ENCODE measurements at places on chromosomes 6 and 20.

GRCh38 chr6:130018744-130019325 is 454 bp downstream of the L3MBTL3 start:
- DNase-seq, result peak; percentile 51

- no peak for DNase-seq
Observed at GRCh38 chr6:161076181-161076677, 84.7 kb downstream of the MAP3K4 start.

- no peak for DNase-seq
Observed at GRCh38 chr6:6595025-6595424, 6.5 kb downstream of the LY86 start.

DNA sequence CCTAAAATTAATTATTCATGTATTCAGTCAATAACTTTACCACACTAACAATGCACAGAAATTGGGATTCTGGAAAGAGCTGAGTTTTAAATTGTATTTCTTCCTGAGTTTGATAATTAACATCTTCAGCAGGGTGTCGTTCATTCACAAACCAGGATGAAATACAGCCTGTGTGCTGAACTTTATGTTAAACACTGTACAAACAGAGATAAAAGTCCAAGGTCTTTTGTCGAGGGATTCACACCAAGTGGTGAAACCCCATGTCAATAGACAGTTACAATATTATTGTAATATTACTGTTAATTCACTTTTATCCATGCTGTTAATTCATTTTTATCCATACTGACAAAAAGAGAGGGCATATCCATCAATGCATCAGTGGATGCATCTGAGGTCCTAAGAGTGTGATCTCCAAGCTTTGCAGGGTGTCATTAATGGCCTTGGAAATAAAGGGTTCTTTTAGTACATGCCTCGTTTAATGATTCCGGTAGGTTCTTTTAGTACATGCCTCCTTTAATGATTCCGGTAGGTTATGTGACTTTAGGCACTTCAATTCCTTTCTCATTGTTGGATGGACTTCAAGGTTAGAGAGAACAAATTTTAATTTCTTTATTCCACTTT is 234.3 kb downstream of the PLCB1 start:
- DNase-seq, result no peak

DNA sequence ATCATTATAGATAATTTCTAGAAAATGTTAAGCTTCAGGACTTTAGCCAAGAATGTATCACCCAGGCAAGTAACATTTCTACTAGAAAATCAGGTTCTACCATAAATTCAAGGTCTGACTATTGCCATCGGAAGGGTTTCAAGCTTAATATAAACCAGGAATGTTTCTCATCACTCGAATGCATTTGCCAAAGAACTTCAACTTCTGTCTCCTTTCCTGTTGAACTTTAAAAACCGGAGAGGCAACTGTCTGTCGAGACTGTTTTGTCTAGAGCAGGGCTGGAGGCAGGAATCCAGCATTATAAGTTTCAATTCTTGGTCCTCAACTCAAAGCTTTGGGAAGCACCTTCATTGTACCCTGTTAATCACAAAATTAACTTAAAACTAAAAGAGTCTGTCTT is 264.7 kb downstream of the ZNF217 start:
- no peak for DNase-seq

- DNase-seq, result no peak
Observed at GRCh38 chr6:142860498-142860897, 84.5 kb downstream of the HIVEP2 start.

DNA sequence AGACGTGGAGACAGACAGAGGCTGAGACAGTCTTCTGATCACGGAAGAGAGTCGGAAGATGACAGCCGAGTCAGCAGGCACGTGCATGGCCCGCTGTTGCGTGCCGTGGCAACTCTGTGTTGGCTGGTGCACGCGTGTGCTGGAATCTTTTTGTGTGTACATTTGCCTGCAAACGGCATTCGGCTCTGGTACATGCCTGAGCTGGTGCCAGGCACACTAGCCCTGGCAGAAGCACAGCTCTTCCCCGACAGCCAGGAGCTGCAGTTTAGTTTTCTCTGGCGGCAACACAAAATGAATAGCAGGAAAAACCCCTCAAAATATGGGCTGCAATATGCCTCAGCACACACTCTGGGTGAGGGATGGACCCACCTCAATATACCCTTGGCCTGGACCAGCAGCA is 769 bp upstream of the PDYN start:
- DNase-seq, result no peak

DNA sequence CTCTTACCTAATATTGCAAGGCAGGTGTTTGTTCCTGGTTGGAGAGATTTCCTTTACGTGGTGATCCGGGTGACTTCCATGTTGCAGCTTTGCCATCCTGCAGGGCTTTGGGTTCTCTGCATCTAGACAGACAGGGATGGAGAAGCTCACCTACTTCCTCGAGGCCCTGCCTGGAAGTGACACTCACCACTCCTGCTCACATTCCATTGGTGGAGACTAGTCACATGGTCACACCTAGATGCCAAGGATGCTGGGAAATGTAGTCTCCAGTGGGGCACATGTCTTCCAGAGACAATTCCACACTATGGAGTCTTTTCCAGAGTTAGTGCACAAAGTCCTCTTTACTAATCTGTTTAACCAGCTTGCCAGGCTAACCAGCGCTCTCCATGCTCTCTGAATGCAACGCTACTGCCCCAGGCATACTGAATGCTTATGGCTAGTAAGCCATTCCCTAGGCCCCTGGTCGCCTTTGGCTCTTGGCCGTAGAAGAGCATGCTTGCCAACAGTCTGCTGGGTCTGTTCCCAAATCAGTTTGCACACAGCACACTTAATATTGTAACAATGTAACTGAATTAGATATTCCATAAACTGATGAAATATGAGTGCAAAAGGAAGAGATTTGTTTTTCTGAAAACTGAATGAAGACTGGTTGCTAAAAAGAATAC is 6.7 kb upstream of the KCNK15 start:
- DNase-seq, result peak; percentile 63

- no peak for DNase-seq
Observed at GRCh38 chr20:35821807-35822242, 50.0 kb downstream of the PHF20 start.

DNA sequence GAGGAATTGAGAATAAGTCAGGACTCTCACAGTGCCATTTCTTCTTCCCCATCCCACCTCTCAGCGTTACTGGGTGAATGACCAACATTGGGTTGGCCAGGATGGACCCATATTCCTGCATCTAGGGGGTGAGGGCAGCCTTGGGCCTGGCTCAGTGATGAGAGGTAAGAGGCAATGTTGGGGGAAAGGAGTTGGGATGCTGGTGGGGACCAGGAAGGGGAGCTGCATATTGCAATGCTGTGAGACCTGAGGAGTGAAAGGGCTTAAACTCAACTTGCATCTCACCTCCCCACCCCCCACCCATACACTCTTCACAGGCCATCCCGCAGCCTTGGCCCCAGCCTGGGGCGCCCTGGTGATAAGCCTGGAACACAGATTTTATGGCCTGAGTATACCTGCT is 1.3 kb downstream of the PRSS16 start:
- DNase-seq, result no peak

DNA sequence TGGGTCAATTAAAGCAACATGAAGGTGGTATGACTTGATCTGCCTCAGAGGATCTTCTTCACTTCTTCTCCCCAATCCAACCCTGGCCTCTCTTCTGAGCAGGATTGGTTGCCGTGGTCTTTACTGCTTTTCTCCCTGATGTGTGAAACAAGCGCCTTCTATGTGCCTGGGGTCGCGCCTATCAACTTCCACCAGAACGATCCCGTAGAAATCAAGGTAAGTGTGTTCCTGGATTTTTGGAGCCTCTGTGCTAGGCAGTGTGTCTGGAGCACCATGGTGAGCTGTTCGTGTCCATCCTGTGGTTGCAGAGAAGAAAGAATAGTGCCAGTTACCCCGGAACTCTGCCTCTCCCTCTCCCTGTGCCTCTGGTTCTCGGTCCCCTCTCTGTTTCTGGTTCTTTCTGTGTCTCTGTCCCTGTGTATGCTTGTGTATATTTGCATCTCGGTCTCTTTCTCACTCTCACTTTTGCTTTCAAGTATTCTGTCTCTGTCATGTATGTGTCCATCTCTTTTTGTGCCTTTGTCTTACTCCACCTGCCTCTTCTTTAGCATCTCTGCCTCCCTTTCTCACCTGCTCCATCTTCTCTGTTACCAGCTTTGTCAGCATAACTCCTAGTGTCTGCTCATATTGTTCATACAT is 23.5 kb downstream of the TM9SF4 start:
- no peak for DNase-seq

DNA sequence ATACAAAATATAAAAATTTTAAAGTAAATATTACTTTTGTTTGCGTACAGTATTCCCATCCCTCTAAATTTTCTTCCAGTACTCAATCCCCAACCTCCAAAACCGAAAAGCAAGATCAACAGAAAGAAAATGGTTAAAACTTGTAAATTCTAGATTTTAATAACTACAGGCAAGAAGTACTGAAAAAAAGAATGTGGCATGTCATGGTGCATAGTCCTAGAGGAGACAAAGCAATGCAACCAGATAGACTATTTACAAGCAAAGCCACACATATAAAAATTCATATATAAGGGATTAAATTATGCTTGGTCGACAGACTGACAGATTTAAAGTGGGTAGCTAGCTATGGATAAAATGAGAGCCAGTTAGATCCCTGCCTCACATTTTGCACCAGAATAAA is 56.5 kb upstream of the HFE start:
- DNase-seq, result no peak

DNA sequence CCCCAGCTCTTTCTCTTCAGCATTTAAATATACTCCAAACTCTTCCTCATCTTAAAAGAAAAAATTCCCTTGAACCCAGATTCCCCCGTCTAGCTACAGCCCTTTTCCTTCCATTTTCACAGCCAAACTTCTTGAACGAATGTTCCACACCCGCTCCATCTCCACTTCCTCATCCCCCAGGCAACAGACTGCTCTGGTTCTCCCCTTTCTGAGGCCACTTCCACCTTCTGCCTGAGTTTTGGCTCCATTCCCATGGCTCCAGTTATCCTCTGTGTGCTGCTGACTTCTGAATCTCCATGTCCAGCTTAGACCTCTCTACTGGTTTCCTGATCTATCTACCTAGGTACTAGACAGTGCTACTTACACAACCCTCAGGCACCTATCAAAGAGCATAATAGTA is 106.4 kb downstream of the RALGAPA2 start:
- peak; percentile 19 for DNase-seq

DNA sequence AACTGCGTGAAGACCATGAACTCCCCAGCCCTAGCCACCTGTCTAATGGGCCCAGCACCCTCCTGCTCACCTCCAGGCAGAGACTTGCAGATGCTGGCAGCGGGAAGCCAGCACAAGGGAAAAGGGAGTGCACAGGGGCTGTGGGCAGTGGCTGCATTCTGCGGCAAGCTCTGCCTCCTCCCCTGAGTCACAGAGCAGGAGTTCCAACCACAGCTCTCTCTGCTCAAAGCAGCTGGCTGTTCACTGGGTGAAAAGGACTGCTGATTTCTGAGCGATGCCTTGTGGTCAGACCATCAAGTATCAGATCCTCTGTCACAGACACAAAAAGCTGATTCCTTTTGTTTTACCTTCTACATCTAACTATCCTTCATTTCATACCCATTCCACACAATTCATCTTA is 10.5 kb downstream of the NKX2-2 start:
- DNase-seq, result no peak

DNA sequence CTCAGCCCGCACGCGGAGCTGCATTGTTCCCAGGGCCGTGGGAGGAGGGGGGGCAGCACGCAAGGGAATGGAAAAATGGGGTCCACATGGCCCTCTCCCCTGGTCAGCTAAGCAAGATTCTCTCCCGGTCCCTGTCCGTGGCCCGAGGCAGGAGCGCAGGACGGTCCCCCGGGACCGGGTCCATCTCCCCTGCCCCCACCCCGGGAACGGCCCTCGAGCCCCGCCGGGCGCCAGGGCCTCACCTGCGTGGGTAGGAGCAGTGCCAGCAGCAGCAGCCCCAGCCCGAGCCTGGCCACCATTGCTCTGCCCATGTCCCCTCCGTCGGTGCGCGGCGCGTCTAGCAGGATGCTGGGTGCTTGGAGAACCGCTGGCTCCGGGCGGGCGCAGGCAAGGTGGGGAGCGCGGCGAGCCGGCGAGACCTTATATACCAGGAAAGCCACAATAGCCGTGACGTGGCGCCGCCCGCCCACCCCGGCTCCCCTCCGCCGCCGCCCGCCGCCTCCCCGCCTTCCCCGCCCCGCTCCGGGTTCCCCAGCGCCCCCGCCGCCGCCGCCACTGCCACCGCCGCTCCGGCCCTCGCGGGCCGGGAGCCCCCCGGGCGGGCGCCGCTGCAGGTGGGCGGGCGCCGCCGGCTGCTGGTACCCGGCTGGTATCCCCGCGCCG is at the start of gene CD24:
CD24 (minus strand) TSS at position 394 of the 663 bp plus-strand sequence; CDS start at position 311, 83 bp downstream.
- no peak for DNase-seq

DNA sequence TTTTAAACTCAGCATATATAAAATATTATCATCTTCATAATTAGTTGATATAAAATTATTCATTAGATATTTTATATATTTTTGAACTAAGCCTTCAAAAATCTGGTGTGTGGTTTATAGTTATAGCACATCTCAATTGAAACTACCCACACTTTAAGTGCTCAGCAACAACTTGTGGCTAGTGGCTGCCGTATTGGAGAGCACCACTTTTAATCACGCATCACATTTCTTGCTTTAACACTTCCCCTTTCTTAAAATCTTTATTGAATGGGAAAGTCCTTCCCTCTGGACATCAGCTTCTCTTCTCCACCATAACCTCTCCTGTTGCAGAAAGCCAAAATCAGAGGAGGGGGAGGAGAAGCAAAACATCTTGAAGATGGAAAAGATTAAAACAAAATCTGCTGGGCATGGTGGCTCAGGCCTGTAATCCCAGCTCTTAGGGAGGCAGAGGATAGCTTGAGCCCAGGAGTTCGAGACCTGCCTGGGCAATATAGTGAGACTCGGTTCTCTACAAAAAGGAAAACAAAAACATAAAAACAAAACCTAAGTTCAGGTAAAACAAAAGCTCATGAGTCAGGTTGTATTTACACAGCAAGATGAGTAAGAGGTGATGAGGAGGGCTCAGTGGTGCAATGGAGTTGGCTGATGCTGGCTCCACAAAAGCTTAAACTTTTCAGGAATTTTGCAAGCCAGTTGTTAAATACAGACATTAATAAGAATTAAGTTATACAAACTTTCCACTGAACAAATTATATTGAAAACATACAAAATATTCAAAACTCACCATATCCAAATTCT is 237.0 kb upstream of the SUPT3H start:
- peak; percentile 54 for DNase-seq

GRCh38 chr20:1657556-1658334 is at the start of gene SIRPG:
TSS of gene SIRPG (minus strand) at chr20:1657779. CDS start at chr20:1657714, 65 bp downstream.
- no peak for DNase-seq

DNA sequence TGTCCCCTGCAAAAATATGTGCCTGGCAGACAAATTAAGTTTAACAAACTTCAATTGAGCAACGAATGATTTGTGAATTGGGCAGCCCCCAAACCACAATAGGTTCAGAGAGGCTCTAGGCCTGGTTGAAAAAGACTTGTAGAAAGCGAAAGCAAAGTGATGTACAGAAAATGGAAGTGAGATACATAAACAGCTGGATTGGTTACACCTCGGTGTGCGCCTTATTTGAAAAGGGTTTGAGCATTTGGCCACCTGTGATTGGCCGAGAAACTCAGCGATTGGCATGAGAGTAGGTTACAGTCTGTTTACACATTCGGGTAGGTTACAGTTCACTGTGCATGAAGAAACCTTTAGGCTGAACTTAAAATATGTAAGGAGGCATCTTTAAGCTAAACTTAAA is 136.9 kb downstream of the CD83 start:
- no peak for DNase-seq

GRCh38 chr20:31962761-31963160 is 5.2 kb upstream of the XKR7 start:
- DNase-seq, result no peak
